ENCODE measurements at places on chromosomes 7 and 10.

- DNase-seq: no peak
Measured at GRCh38 chr10:90306187-90306586, 551.7 kb downstream of the HTR7 start.

GRCh38 chr10:71321386-71321785 lies 2.3 kb downstream of the SLC29A3 start:
- DNase-seq: no peak

DNA sequence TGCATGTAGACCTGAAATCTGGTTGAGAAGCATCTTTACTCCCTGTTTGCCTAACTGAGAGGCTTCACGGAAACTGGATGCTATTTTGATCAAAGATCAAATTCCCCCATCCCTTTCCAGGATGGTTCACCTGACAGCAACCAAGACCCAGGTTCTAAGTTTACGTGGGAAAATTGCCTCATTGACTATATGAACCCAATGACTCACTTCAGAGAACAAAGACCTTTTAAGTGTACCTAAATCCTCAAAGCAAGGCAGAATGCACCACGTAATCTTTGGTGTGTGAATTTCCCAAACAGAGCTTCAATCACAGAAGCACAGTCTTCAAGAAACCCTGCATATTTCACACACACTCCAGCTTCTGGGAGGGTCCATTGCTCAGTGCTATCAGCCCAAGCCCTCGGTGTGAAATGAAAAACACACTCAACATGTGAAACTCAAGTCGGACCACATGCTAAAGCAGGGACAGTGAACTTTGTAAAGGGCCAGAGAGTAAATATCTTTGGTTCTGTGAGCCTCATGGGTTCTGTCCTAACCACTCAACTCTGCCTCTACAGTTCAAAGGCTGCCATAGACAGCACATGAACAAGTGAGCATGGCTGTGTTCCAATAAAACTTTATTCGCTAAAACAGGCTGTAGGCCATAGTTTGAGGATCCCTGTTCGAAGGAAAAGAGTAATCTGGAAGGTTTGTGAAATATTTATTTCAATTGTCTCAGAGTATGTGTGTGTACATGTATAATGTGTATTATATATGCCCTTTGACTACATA lies 275.6 kb upstream of the FOXK1 start:
- no peak for DNase-seq

DNA sequence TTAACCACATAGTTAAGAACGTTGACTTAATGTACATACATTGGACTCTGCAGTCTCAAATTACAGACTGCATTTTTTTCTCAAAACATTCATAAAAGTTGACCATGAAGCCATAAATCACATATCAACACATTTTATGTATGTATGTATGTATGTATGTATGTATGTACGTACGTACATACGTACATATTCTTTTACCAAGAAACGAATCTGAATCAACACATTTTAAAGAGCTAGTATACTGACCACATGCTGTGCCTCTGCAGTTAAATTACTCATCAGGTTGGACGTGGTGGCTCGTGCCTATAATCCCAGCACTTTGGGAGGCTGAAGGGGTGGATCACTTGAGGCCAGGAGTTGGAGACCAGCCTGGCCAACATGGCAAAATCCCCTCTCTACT lies 105.8 kb downstream of the GPR158 start:
- no peak for DNase-seq
